ENCODE measurements at places on chromosomes 5 and 9. TPM values are rescaled to one million over a fixed set of nuclear protein-coding genes. Genes with fewer than 3 reads are reported as not detected.

LVRN gene
- total RNA-seq = 0.68 TPM

FLT4 gene
- total RNA-seq = not detected

AOPEP gene
- 108 TPM for total RNA-seq

CNOT8 gene
- total RNA-seq = 61.1 TPM

TMEM161B gene
- total RNA-seq = 11.9 TPM

MORN5 gene
- not detected for total RNA-seq

ANKRA2 gene
- total RNA-seq = 19.7 TPM

- H3K4me1 ChIP-seq = peaks cover 1% of the 10 kb centered on the region
- peaks cover 69% of the 10 kb centered on the region for H3K27me3 ChIP-seq
- DNase-seq = no peak
- H3K36me3 ChIP-seq = no peaks in the 10 kb centered on the region
- H3K27ac ChIP-seq = no peak overlapping the region
These were observed 29.2 kb upstream of the IL31RA start for GRCh38 chr5:55821731-55822512.

DNA sequence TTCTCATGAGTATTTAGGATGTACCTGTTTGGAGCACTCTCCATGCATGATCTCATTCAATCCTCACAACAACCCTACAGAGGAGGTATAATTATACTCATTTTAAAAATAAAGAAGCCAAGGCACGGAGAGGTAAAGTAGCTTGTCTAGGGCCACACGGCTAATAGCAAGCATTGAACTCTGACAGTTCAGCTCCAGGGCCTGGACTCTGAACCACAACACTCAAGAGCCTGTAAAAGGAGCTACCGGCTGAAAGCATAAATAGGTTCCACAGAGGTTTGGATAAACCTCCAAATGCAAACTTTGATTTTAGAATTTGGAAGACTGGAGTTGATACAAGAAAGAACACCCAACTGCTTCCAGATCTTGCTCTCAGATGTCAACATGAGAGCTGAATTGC, 41.2 kb downstream of the ARHGEF37 start:
- no peak for DNase-seq
- no peaks in the 10 kb centered on the region for H3K27me3 ChIP-seq
- peaks cover 12% of the 10 kb centered on the region for H3K4me1 ChIP-seq
- peaks cover 42% of the 10 kb centered on the region for H3K36me3 ChIP-seq
- H3K4me3 ChIP-seq = no peak overlapping the region
- no peak overlapping the region for H3K27ac ChIP-seq

GRCh38 chr9:21077781-21078180, at the start of gene IFNB1:
IFNB1 (minus strand) TSS chr9:21077942; CDS start chr9:21077869, 73 bp downstream.
- H3K27me3 ChIP-seq = no peaks in the 10 kb centered on the region
- no peak within 1 kb of the TSS for H3K27ac ChIP-seq
- peaks cover 4% of the 10 kb centered on the region for H3K4me1 ChIP-seq
- peaks cover 2% of the 10 kb centered on the region for H3K36me3 ChIP-seq

- H3K27me3 ChIP-seq = no peaks in the 10 kb centered on the region
- no peak overlapping the region for H3K27ac ChIP-seq
- H3K4me3 ChIP-seq = no peak overlapping the region
These were observed 12.4 kb downstream of the SMAD5 start for GRCh38 chr5:136145030-136145429.

GRCh38 chr5:9265441-9266287, 280.2 kb downstream of the SEMA5A start:
- peaks cover 12% of the 10 kb centered on the region for H3K36me3 ChIP-seq
- peaks cover 46% of the 10 kb centered on the region for H3K4me1 ChIP-seq
- H3K27me3 ChIP-seq = no peaks in the 10 kb centered on the region
- peak overlapping the region; percentile 38 for H3K4me3 ChIP-seq
- DNase-seq = no peak

DNA sequence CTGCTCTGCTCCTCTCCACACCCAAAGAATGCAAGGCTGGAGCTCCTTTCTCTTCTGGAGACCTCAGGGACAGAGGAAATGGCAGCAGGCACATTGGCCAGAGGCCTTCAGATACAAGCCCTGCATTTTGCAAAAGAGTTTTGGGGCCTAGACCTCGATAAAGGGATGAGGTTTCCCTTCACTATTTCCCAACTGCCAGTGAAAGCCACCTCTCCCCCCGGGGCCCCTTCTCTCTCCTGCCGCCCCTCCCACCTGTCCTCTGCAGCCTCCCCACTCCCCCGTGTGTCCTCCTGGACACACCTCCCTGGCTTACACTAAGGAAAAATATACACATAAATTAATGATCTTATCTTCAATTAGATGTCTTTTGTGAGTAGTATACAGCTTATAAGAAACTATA, 21.3 kb upstream of the LMNB1 start:
- H3K27me3 ChIP-seq = peaks cover 7% of the 10 kb centered on the region
- DNase-seq = peak; percentile 46
- H3K4me1 ChIP-seq = no peaks in the 10 kb centered on the region
- H3K36me3 ChIP-seq = no peaks in the 10 kb centered on the region
- H3K4me3 ChIP-seq = no peak overlapping the region

DNA sequence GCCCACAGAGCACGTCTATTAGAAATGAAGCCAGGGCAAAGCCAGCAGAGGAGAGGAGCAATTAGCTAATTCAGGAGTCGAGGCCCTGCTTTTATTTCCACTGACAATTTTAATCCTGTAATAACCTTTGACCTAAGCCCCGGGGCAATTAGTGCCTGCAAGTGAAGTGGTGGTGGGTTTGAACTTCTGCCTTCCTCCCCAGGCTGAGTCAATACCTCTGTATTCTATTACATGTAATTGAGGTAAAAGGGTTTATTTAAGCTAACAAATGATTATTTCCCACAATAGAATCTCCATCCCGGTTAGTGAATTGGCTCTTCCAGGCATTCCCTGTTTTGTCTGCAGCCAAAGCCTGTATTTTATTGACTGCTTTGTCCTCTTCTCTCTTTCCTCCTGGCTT, 49.9 kb downstream of the FGF18 start:
- no peaks in the 10 kb centered on the region for H3K36me3 ChIP-seq
- H3K4me1 ChIP-seq = no peaks in the 10 kb centered on the region
- no peak for DNase-seq
- H3K27me3 ChIP-seq = no peaks in the 10 kb centered on the region

DNA sequence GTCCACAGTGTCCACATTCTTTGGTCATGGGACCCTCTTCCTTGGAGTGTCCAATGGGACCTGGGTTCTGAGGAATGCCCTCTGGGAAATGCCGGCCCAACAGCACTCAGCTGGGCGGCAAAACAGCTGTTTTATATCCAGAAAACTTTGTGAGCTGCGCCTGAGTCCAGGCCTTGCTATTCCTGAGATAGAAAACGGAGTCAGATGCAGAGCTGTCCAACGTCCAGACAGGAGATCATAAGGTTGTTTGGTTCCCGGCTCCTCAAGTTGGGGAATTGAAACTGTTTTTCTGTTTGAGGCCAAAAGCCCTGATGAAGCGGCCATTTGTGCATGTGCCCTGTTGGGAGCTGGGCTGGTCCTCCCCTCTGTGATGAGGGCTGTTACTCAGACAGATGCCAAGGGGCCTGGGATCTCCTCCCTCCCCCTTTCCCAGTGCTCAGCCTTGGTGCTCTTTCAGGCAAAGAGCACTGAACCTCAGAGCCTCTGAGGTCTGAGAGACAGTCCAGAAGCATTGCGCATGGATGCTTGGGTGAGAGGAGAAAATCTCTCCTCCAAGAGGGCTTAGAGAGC, 66.6 kb upstream of the GARNL3 start:
- peaks cover 20% of the 10 kb centered on the region for H3K4me1 ChIP-seq
- no peak for DNase-seq
- no peaks in the 10 kb centered on the region for H3K27me3 ChIP-seq
- no peak overlapping the region for H3K27ac ChIP-seq
- no peak overlapping the region for H3K4me3 ChIP-seq
- H3K36me3 ChIP-seq = no peaks in the 10 kb centered on the region

GRCh38 chr9:125540497-125540896, 166.5 kb downstream of the MAPKAP1 start:
- no peak for DNase-seq
- no peaks in the 10 kb centered on the region for H3K27me3 ChIP-seq
- no peak overlapping the region for H3K4me3 ChIP-seq

DNA sequence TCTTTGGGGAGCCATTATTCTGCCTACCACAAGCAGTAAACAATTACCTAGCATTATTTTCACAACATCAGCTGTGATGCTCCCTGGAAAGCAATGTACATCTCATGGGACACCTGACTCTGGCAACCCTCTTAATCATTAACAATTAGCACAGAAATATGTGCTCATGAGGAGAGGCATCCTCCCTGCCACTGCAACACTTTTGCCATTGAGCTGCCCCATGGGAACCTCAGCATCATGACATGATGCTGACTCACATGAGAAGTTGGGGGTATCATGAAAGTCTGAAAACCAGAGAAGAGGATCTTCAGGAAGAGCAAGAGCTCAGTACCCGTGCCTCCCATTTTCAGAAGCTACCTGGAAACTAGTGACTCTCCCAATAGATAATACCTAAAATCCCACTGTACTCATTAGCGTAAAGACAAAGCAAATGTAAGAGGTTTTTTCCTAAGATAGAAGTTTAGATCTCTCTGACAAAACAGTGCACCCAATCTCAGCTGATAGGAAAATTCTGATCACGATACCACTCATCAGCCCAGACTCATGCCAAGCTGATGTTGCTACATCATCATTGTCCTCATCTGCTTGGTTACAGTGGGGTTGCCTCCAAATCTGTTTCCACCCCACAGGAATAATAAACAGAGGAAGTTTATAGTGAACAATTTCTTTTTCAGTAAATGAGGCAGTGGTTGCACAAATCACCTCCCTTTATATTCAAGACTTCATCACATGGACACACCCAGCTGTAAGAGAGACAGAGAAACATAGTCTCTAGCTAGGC, 244.5 kb downstream of the NR2F1-AS1 start:
- H3K27me3 ChIP-seq = no peaks in the 10 kb centered on the region
- H3K27ac ChIP-seq = no peak overlapping the region
- DNase-seq = no peak
- no peaks in the 10 kb centered on the region for H3K4me1 ChIP-seq

GRCh38 chr9:18662320-18662719, 188.4 kb downstream of the ADAMTSL1 start:
- H3K27me3 ChIP-seq = no peaks in the 10 kb centered on the region
- H3K27ac ChIP-seq = no peak overlapping the region
- H3K36me3 ChIP-seq = peaks cover 2% of the 10 kb centered on the region

- H3K27ac ChIP-seq = peak overlapping the region; percentile 99
- peaks cover 88% of the 10 kb centered on the region for H3K4me1 ChIP-seq
- no peaks in the 10 kb centered on the region for H3K27me3 ChIP-seq
- no peak for DNase-seq
- H3K4me3 ChIP-seq = peak overlapping the region; percentile 33
- H3K36me3 ChIP-seq = peaks cover 29% of the 10 kb centered on the region
These were observed 260.4 kb downstream of the FANCC start for GRCh38 chr9:95057101-95057500.

GRCh38 chr9:27722866-27723265, 149.6 kb upstream of the C9orf72 start:
- no peak for DNase-seq
- H3K27ac ChIP-seq = no peak overlapping the region
- H3K4me1 ChIP-seq = no peaks in the 10 kb centered on the region
- H3K27me3 ChIP-seq = peaks cover 9% of the 10 kb centered on the region

DNA sequence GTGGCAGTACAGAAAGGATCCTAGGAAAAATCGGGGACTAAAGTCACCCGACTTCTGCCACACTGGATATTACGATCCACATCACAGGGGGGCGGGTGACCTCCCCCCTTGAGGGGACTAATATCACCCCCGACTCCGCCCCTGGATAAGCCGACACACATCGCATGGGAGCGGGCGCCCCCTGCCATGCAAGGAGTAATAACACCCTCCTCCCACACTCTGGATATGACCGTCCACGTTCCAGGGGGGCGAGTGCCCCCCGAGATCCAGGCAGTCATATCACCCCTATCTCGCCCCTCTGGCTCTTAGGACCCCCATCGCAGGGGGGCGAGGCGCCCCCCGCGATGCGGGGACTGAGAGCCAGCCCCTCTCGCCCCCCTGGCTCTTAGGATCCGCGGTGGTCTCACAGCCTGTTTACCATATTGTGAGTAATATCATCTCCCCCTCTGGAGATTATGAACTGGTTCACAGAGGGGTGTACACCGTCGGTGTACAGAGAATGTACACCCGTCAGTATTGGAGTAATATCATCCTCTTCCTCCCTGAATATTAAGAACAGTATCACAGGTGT, 423.0 kb downstream of the DIRAS2 start:
- no peaks in the 10 kb centered on the region for H3K4me1 ChIP-seq
- H3K27ac ChIP-seq = no peak overlapping the region
- no peaks in the 10 kb centered on the region for H3K36me3 ChIP-seq
- peaks cover 4% of the 10 kb centered on the region for H3K27me3 ChIP-seq
- no peak overlapping the region for H3K4me3 ChIP-seq

DNA sequence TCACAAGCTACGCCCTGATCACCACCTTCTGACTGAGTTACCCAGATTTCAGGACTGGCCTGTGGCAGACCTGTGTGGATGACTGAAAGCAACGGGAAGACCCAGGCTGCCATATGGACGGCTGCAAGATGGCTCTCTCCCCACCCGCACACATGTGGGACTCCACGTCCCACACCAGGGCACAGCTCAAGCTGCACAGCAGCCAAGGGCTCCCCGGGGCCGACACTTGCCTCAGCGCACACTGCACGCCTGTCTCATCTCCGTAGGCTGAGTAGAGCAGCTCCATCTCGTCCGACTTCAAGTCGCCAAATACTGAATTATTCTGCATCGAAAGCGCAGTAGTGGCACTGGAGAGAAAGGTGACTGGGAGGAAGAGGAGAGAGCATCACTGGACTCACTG, 14.5 kb downstream of the BRD9 start:
- no peak overlapping the region for H3K27ac ChIP-seq
- H3K4me3 ChIP-seq = no peak overlapping the region
- no peak for DNase-seq
- H3K4me1 ChIP-seq = no peaks in the 10 kb centered on the region
- H3K27me3 ChIP-seq = no peaks in the 10 kb centered on the region
- peaks cover 54% of the 10 kb centered on the region for H3K36me3 ChIP-seq

DNA sequence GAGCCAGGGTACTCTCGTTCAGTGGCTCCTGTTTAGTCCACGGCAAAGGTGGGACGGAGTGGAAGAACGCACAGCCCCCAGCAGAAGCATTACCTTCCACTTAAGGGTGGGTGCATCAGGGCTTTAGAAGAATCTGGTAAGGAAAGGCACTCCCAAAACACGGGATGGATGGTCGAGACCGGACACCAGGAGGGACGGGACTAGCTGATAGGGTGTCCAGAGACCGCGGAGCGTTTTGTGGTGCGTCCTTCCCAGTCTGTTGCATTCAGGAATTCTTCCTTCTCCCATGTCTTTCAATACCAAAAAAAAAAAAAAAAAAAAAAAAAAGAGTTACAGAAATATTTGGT, 545 bp upstream of the CTSV start:
- H3K4me3 ChIP-seq = peak overlapping the region; percentile 82
- DNase-seq = peak; percentile 83
- peaks cover 46% of the 10 kb centered on the region for H3K27me3 ChIP-seq
- peaks cover 6% of the 10 kb centered on the region for H3K4me1 ChIP-seq

- no peak for DNase-seq
- H3K36me3 ChIP-seq = no peaks in the 10 kb centered on the region
- peaks cover 7% of the 10 kb centered on the region for H3K4me1 ChIP-seq
- no peak overlapping the region for H3K27ac ChIP-seq
- peaks cover 55% of the 10 kb centered on the region for H3K27me3 ChIP-seq
These were observed 2.5 kb upstream of the RNF180 start for GRCh38 chr5:64163135-64163534.

- no peak for DNase-seq
- no peak overlapping the region for H3K27ac ChIP-seq
- H3K4me3 ChIP-seq = no peak overlapping the region
- H3K27me3 ChIP-seq = no peaks in the 10 kb centered on the region
- H3K4me1 ChIP-seq = peaks cover 6% of the 10 kb centered on the region
These were observed 188.1 kb downstream of the RFX3 start for GRCh38 chr9:3337515-3338225.

Data from osteocyte (in vitro differentiated cells).